ENCODE measurements at places on chromosomes 1 and 21. TPM values are rescaled to one million over a fixed set of nuclear protein-coding genes. Genes with fewer than 3 reads are reported as not detected.

TEX38 gene
- total RNA-seq, result not detected

NUP210L gene
- under 0.01 TPM for total RNA-seq

NHLH2 gene
- total RNA-seq, result not detected

MMEL1 gene
- under 0.01 TPM for total RNA-seq

LCE1A gene
- not detected for total RNA-seq

All from osteoblast (primary cell).